ENCODE measurements at places on chromosomes 7 and 10.

DNA sequence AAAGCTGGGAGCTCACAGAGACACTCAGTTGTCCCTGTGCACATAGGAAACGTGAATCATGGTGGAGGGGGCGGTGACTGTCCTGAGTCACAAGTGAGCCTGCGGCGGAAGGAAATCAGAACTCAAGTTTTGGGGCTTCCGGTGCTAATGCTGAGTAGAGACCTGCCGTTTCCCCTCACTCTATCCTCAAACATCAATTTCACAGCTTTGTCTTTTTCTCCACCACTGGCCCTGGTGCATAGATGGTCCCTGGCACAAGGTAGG, 21.9 kb downstream of the ADCYAP1R1 start:
- no peak for DNase-seq

- peak; percentile 70 for DNase-seq
Observed at GRCh38 chr7:98733036-98733435, 116.0 kb downstream of the NPTX2 start.

- peak; percentile 35 for DNase-seq
Observed at GRCh38 chr10:110214371-110214826, 7.0 kb downstream of the MXI1 start.

GRCh38 chr7:47513741-47514241, 68.1 kb downstream of the TNS3 start:
- DNase-seq: no peak

GRCh38 chr7:156984174-156984891, 26.1 kb downstream of the MNX1 start:
- DNase-seq: no peak

DNA sequence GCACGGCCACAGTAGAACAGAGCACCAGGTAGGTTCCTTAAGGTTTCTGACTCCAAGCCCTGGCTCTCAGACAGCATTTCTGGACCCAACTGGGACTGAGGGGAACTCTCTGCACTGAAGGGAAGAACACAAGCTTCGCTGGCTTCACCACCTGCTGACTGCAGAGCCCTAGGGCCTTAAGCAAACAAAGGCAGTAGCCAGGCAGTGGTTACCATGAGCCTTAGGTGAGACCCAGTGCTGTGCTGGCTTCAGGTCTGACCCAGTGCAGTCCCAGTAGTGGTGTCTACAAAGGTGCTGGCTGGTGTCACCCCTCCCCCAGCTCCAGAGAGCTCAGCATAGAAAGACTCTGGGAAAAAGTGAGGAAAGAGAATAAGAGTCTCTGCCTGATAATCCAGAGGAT, 59.5 kb downstream of the SIRT1 start:
- no peak for DNase-seq

DNA sequence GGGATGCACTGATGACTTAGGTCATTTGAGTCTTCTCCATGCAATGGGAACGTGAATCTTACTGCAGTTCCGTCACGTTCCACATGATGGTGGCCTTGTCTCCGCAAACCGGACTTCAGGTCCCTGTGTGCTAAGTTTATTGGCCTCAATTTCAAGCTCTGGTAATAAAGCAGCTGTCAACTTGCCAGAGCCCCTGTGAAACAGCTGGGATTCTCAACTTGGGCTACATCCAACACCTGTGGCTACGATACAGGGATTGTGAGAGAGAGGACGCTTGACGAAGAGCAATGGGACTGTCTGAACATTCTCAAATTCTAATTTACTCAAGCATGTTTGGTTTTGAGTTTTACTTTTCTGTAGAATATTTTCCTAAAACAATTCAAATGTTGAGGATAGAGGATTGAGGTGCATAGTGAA, 174.2 kb downstream of the PTN start:
- DNase-seq: no peak

DNA sequence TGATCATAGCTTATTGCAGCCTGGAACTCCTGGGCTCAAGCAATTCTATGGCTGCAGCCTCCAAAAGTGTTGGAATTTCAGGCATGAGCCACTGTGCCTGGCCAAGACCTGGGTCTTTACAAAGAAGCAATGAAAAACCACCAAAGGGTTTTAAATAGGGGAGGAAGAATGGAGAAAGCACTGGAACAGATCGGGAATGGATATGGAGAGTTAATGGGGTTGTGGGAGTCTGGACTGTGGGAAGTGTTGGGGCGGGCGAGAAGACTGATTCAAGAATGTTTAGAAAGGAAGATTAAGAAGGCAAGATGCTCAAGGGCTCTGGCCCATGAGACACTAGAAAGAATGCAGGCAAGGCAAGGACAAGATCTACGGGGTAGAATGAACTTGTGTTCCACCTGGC, 98.5 kb downstream of the CARD11 start:
- DNase-seq: no peak
